ENCODE measurements at places on chromosomes 6 and 20.
A peak's percentile ranks its signal among the peaks of the same experiment; 100 is the strongest.

GRCh38 chr20:64166721-64167615, 2.7 kb downstream of the MYT1 start:
- DNase-seq: no peak

- DNase-seq: peak; percentile 51
Observed at GRCh38 chr6:134035823-134036296, 16.6 kb downstream of the SLC2A12 start.

DNA sequence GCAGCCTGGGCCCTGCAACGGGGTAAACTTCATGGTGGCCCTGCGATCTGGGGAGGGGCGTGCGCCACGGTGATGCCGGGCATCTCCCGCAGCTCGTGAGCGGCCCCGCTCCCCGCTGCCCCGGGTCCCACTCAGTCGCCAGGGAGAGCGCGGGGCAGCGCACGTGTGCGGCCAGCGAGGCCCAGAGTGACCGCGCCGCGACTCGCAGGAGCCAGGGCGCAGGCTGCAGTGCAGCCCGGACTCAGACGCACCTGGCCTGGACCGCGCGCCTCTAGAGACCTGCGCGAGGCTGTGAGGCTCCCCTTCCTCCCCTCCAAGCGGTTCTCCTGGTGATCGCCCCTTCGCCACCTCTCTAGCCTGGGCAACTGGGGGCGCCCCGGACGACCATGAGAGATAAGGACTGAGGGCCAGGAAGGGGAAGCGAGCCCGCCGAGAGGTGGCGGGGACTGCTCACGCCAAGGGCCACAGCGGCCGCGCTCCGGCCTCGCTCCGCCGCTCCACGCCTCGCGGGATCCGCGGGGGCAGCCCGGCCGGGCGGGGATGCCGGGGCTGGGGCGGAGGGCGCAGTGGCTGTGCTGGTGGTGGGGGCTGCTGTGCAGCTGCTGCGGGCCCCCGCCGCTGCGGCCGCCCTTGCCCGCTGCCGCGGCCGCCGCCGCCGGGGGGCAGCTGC, 652 bp downstream of the BMP6 start:
- peak; percentile 42 for DNase-seq

DNA sequence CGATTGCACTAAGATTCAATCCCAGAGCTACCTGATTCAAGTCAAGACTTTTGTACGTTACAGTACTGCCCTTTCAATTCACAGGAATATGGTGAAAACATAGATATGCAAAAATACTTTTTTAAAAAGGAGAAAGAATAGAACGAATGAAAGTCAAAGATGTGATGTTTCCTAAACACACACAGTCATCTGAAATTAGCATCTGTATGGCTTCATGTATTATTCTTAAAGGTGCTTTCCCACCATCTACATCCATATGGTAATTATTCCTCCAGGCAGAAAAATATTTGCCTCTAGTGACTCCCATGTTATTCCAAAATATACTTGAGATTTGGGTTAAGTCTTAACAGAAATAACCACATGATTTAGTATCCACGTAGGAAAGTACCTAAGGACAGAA, 115.5 kb upstream of the LAMP5 start:
- DNase-seq: no peak

GRCh38 chr6:35298625-35299140, 1.1 kb downstream of the DEF6 start:
- no peak for DNase-seq

GRCh38 chr6:31485055-31485454, 12.9 kb upstream of the MICB start:
- DNase-seq: no peak

DNA sequence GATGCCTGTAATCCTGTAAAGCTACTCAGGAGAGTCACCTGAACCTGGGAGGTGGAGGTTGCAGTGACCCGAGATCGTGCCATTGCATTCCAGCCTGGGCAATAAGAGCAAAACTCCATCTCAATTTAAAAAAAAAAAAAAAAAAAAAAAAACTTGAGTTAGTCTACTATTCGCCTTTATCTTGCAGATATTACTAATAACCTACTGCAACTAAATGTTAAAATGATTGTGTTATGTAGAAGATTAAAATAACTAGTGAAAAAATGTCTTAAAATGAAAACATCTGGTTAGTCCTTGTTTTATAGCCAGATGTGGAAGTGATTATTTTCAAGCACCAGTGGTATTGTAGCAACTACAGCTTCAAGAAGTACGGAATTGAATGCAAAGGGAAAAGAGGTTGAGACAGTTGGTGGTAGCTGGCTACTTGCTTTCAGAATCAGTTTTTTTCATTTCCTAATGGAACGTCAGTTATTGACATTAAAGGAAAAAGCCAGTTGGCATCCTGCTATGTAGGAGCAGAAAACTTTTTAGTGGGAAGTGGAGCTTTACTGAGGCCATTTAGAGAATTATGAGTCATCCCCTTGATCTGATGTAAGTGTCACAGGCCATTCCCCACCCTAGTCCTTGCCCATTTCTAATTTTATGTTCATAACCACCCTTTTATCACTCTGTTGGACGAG, 43.8 kb upstream of the DYNLRB1 start:
- peak; percentile 70 for DNase-seq

- DNase-seq: no peak
Observed at GRCh38 chr6:153162646-153163045, 31.6 kb upstream of the RGS17 start.

GRCh38 chr6:11908436-11909105, 103.5 kb upstream of the HIVEP1 start:
- DNase-seq: no peak

DNA sequence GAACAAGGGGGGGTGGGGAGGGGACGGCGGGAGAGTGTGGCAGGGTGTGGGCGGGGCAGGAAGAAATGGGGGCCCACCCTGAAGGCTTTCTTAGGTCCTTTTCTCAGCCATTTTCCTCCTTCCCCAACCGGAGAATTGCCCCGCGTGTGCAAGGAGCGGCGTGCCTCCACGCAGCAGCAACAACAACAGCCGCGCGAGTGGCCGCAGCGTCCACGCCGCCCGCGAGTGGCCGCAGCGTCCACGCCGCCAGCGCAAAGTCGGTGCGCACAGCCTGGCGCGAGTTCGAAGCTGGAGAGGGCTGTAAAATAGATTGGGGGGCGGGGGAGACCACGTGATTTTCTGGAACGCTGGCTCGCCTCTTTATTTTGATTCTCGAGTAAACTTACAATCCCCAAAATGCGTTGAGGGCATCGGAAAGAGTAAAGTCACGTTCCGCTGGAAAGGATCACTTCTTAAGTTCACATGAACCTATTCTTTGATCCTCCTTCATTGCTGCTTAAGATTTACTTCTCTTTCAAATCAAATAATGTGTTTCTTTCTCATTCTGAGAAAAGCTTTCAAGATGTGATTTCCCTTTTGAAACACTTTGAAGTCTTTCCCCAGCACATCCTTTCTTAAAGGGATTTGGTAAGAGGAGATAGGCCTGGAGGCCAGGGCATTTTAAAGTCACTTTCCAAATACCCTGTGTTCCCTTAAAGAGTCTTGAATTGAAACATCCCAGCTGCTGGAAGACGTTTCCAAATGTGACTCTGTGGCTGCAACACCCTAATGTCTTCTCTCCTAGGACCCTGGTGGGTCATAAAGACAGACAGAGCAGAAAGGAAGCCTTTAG, 66.7 kb upstream of the ZNF217 start:
- peak; percentile 25 for DNase-seq

- DNase-seq: no peak
Observed at GRCh38 chr20:35695978-35696377, 3.2 kb downstream of the NFS1 start.

GRCh38 chr6:133314947-133315346, 73.8 kb downstream of the EYA4 start:
- no peak for DNase-seq

GRCh38 chr20:4227085-4227821, 211.9 kb upstream of the RNF24 start:
- peak; percentile 47 for DNase-seq

DNA sequence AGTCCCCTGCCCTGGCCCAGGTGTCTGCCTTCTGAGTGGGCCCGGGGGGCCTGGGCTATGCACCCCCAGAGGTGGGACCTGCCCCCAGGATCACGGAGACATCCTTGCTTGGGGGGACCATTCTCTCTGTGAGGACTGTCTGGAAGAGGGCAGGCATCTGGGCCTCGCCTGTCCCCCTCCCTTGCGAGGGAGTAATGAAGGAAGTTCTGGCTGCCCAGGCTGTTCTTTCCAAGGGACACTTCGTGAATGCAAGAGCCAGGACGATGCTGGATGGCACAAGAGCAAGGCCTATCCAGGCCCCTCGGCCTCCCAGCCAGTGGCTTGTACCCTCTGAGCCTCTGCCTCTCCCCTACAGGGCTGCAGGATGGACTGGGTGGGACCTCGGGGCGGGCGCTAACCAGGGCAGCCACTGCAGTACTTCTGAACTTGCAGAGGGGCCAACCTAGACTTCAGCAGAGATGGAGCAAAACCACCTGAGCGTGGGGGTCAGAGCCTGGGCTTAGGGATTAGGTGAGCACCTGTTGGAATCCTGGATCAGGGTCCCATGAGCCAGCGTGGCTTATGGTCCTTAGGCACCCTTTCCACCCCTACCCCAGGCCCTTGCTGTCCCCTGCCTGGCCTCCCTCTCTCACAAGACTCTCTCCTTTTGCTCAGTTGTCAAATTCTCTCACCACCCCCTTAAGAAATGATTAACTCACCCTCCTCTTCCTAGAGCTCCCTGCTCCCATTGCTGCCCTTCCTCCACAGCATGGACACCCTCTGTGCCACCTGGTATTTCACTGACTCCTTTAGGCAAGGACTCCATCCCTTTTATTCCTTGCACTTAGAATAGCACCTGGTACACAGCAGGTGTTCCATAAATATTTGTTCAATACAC, 53.2 kb downstream of the CTCFL start:
- DNase-seq: no peak

GRCh38 chr6:116611056-116611455, 5.2 kb upstream of the RSPH4A start:
- no peak for DNase-seq

DNA sequence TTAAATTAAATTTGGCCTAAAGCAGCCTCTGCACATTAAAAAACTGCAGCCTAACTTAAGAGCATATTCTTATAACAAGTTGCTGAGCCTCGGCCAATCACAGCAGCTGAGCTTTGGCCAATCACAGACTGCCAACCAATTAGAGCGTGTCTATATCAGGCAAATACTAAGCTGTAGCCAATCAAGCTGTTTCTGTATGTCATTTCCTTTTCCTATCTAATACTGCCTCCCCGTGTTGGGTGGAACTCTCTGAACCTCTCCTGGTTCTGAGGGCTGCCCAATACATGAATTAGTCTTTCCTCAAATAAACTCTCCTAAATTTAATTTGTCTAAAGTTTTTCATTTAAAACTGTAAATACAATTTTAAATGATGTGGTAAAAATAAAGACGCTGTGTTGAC, 3.9 kb upstream of the TMEM244 start:
- DNase-seq: no peak

- no peak for DNase-seq
Observed at GRCh38 chr6:106396426-106397220, 36.1 kb downstream of the CRYBG1 start.

- no peak for DNase-seq
Observed at GRCh38 chr6:113979937-113980336, 9.0 kb upstream of the HDAC2 start.

DNA sequence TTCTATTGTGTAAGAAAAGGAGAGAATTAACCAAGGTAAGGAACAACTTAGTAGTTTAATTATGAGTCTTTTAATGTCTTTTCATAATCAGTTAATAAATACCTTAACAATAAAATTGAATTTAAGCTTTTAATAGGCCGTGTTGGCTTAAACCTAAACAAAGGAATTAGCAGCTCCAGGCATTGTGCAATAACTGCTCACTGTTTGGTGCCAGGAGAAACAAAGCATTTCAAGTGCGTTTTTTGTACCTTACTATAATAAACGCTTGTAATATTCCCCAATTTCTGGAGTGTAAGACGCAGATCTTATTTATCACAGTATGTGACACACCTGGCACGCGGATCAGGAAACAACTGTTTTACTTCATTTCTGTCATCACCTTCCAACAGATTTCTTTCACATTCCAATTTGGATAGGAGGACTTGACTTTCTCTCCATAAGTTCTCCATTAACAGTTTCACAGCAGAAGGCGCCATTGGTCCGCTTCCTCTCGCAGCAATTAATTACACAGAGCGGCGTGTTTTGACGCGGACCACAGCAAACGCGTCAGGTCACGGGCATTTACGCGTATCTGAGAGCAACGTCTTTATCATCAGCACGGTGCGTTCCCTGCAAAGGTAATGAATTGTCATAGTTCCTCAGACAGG, 335.8 kb upstream of the NT5E start:
- no peak for DNase-seq
